Activated T-cell treated with anti-CD3 and anti-CD28 coated beads for 24 hours (primary cell): ENCODE measurements at places on chromosomes 12 and 14.

DNA sequence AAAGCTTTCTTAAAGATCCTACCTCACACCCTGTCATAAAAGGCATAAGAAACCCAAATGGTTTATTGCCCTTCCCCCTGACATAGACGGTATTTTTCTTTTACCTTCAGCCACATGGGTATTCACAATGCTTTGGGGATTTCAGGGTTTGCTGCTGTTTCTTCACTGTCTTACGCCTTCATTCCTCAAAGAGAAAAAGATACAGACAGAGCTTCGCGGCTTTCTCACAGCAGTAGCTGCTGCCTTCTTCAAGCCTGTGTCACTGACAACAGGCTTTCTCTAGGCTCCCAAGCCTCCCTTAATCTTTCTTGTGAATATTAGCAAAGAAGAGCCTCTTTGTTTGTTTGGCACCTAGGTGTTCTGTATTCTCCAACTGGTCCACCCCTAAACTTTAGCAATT is 197.4 kb upstream of the ARID2 start:
- DNase-seq, result no peak

- DNase-seq, result no peak
These were observed 9.6 kb downstream of the ACADS start for GRCh38 chr12:120735181-120735580.

GRCh38 chr12:19830446-19830845 is 391.2 kb downstream of the AEBP2 start:
- no peak for DNase-seq

DNA sequence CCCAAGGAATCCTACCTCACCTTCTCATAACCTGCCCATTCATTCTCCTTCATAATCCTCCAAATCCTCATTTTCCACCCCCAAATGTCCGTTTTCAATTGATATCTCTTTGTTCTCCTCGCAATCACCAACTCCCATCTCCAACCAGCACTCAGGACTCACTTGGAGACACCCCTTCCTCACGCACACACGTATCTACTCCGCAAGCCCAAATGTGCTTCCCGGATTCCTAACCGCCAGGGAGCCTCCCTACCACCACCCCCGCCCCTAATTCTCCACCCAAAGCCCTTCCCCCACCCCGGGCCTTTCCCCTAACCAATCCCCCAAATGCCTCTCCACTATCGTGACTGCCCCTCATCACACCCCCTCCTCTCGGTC is 304 bp downstream of the KCTD10 start:
- no peak for DNase-seq

DNA sequence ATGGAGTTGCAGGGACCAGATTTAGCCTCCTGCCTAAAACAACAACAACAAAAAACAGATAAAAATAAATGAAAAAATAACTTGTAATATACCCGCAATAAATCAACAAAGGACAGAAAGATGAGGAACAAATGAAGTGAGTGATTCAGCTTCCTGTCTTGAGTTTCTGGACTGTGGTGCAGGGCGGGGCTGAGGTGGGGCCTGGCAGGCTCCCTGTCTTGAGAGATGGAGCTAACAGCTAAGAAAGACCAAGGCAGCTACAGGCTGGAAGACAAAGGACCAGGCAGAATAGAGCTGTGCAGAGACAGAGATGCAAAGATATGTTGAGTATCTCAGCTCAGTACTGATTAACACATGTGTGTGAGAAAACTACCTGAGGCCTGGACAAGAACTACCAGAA is 879.2 kb downstream of the AACS start:
- no peak for DNase-seq

GRCh38 chr12:108611884-108612415 is 14.1 kb upstream of the TMEM119 start:
- no peak for DNase-seq

GRCh38 chr12:113039911-113040445 is 16.6 kb upstream of the DTX1 start:
- DNase-seq, result no peak
